OCI-LY7 (cell line): ENCODE measurements at places on chromosomes 11 and 22.

DNA sequence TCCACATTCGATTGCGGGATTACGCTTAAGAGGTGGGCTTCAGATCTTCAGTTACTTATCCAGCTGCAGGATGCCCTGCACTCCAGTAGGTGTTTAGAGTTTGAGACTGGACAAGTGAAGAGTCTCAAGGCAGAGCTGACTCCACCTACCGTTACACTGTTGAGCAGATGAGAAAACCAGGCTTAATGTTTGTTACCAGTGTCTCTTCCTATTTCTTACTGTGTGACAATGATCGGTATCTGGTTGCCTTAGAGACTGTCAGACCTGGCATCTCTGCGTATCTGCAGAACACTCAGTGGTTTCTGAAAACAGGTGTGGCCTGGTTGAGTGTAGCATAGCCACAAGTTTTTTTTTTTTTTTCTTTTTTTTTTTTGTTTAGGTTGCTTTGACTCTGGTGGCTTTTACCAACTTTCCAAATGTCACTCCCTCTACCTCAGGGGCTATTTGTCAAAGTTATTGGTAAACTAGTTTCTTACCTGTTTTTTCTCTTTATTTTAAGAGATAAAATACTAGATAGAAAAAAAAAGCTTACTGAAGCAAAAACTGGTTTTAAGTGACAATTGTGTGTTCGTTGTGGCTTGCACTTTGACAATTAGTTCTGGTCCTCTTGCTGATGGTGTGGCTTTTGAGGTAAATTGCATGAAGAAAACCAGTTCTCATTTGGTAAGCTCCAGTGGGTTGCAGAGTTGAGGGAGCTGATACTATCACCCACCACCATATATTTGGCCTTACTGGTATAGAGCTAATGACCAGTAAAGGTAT is 284.8 kb downstream of the ETS1 start:
- peak; percentile 47 for DNase-seq

DNA sequence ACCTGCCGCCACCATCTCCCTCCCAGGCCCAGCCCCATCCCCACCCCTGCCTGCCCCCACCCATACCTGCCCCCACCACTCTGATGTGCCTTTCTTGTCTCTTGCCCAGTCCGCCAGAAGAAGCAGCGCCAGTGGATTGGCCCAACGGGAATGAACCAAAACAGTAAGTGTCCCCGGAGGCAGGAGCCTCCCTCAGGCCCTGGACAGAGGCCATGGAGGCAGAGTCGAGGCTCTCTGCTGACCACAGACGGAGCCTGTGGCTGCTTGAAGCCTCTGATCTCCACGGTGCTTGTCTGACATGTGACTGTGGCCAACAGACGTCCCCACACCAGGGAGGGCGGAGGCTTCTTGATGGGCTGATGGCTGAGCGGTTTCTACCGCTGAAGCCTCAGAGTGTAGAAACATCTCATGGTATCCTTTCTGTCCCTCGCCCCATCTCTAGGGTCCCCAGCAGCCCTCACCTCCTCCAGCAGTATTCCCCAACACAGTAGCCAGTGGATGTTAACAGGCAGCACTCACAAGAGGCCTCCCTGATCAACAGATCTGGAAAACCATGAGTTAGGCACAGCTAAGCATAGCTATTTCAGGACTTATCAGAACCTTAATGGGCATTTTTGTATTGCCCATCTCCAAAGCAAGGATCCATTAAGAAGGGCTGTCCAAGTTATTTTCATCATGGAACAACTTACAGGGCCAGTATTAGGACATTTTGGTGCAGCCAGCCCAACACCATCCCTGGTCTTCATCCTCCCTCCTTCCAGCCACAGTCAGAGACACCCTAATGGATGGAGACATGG is 21.7 kb downstream of the CD5 start:
- DNase-seq: no peak

- DNase-seq: peak; percentile 7
Observed at GRCh38 chr11:4610258-4610935, 2.4 kb upstream of the TRIM68 start.

GRCh38 chr22:41021061-41021612 is 70.0 kb downstream of the RBX1 start:
- DNase-seq: peak; percentile 59

DNA sequence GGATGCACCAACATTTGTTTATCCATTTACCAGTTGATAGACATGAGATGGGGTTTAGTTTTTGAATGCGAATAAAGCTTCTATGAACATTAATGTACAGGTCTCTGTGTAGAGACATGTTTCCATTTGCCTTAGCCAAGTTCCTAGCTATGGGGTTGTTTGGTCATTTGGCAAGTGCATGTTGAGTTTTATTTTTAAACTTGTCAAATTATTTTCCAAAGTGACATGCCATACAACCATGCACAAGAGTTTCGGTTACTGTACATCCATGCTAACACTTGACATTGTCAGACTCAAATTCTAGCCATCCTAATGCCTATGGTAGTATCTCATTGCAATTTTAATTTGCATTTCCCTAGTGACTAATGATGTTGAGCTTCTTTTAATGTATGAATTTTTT is 70.5 kb upstream of the PARVA start:
- no peak for DNase-seq

- DNase-seq: no peak
Observed at GRCh38 chr22:39738746-39739145, 154.8 kb downstream of the ENTHD1 start.

DNA sequence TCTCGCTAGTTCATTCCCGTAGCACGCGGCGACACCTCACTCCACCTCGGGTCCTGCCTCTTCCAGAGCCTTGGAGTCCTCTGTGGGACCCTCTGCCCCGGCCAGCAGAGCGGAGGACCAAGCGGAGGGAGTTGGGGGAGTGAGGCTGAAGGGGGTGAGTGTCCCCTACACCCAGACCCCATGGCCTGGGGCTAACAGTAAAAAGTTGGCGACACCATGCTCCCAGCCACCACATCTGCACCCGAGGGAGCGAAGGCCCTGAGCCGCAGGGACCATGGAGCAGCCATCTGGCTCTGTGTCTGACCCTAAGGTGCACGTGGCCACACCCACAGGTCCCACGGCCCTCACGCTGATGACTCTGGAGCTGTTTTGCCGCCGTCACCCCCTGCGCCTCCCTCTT is 293.8 kb downstream of the BRD1 start:
- DNase-seq: no peak

- no peak for DNase-seq
Observed at GRCh38 chr11:120214581-120214980, 3.7 kb downstream of the OAF start.

GRCh38 chr11:9047964-9048523 is 43.4 kb downstream of the SCUBE2 start:
- DNase-seq: no peak

DNA sequence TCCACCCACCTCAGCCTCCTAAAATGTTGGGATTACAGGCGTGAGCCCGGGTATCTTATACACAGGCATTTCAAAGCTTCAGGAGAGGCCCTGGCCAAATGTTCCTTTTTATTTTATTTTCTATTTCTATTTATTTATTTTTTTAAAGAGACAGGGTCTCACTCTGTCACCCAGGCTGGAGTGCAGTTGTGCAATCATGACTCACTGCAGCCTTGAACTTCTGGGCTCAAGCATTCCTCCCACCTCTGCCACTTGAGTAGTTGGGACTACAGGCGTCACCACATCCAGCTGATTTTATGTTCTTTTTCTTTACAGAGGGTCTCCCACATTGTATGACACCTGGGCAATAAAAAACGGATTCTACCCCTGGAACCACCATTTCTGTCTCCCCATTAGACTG is 71.2 kb downstream of the FBXO7 start:
- DNase-seq: no peak

DNA sequence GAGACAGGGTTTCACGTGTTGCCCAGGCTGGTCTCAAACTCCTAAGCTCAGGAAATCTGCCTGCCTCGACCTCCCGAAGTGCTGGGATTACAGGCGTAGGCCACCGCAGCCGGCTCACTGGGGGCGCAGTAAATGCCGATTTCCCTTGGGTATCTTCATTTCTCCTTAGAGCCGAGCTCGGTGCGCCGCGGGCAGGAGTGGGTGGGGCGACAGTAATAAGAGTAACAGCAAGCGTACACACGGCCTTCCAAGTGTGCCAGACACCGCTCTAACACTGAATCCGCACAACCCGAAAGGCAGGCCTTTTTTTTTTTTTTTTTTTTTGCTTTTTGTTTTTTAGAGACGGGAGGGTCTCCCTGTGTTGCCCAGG is 500 bp upstream of the ADSL start:
- DNase-seq: peak; percentile 69

DNA sequence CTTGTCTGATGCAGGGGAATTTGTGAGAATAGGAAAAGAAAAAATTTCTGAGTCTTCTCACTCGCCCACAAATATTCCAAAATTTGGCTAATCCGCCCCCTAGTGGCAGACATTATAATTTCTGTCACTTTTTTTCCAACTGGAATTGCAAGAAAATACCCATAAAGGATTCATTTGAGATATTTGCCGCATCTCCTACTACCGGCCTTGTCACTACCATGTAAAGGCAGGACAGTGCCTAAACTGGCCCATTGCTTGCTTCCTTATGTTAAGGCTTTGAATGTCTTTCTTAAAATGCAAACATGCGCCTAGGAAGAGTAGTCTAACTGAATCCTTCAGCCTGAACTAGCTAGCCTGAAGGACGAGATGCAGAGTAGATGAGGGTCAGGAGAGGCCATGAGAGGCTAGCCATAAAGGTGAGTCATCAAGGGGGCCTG is 9.3 kb upstream of the CEP295 start:
- peak; percentile 43 for DNase-seq

DNA sequence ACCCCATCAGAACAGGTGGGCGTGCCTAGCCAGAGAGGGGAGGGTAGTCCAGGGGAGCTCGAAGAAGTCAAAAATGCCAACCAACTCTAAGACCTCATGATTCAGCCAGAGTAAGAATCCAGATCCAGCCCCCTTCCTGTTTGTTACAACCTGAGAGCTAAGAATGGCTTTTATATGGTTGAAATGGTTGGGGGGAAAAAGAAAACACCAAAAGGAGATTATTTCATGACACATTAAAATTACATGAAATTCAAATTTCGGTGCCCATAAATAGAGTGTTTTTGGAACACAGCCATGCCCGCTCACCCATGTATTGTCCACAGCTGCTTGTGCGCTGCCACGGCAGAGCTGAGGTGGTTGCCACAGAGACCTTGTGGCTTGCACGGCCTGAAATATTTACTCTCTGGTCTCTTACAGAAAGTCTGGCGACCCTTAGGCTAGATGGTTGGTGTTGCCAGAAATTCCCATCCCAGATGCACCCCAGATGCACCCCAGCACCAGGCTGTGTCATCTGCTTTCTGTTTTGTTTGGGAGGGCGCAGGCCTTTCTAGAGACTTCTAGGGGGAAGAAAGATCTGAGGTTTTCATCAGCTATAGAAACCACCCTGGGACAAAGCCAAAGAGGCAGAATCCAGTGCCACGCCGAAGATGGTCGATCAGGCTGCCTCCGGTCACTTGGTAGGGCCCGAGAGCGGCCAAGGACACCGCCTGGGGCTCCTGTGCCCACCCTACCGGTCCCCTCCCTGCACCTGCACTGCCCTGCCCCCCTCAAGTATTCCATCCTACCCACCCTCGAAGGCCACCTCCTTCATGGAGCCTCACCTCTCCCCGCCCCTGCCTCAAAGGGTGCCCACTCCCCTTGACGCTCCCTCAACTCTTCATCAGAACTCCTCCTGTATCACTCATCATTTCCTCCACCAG is 80.2 kb downstream of the DSCAML1 start:
- no peak for DNase-seq

GRCh38 chr11:34135439-34135838 is 30.0 kb downstream of the NAT10 start:
- DNase-seq: no peak

- DNase-seq: no peak
Observed at GRCh38 chr11:100639140-100639539, 47.9 kb upstream of the ARHGAP42 start.

DNA sequence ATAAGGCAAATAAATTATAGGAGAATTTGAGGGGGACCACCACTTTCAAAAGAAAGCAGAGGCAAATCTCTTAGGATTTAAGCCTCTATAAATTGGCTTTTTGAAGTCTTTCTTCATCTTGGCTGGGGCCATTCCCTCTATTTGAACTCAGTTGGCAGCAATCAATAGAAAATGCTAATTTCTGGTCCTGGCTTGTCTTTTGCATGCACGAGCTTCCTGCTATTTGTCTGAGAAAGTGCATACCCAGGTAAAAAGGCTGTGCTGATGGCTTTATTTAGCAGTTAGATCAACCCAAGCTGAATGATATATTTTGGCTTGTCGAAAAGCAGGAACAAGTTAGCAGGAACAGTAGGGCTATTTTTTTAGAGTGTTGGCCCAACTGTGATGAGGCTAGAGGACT is 64.1 kb upstream of the GRAMD1B start:
- DNase-seq: no peak

DNA sequence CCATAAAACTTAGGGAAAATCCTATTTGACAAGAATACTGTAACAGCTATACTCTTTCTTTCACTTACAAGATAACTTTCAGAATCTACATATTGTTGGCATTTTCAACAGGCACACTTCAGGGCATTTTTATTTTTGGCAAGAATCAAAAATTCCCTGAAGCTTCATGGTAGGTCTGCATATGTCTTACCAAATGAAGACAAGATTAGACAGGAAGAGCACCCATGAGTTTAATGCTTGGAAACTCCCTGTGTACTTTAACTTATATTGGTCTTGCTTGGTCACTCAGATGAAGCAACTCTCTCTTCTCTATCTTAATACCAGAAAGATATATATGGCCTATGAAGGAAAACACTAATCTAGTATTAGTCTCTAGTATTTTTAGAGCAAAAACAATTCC is 137.7 kb downstream of the ATG16L2 start:
- peak; percentile 47 for DNase-seq

GRCh38 chr11:120744016-120744994 is 232.8 kb downstream of the GRIK4 start:
- no peak for DNase-seq

- no peak for DNase-seq
Observed at GRCh38 chr11:92460213-92460612, 235.6 kb downstream of the FAT3 start.

GRCh38 chr11:111258046-111258445 is 12.5 kb downstream of the POU2AF2 start:
- DNase-seq: no peak

GRCh38 chr11:13896175-13896980 is 66.1 kb upstream of the SPON1 start:
- no peak for DNase-seq

DNA sequence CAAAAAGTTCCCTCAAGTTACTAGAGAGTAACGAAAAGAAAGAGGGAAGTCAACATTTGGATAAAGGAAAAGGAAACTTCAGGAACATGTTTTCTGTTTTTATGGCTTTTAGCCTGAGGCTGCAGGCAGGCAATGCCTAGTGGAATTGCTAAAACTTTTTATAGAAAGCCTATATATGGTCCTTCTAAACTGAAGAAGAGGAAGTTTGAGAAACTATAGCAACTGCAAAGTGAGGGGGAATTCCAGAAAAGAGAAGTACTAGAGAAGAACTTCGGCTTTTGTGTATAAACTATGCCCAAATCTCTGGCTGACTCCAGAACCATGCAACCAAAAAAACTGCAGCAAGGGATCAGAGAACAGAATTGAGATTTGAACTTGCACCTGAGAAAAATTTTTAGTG is 74.3 kb upstream of the ARHGAP42 start:
- DNase-seq: no peak
